ENCODE measurements at places on chromosomes 3 and 15.
A peak's percentile ranks its signal among the peaks of the same experiment; 100 is the strongest.

DNA sequence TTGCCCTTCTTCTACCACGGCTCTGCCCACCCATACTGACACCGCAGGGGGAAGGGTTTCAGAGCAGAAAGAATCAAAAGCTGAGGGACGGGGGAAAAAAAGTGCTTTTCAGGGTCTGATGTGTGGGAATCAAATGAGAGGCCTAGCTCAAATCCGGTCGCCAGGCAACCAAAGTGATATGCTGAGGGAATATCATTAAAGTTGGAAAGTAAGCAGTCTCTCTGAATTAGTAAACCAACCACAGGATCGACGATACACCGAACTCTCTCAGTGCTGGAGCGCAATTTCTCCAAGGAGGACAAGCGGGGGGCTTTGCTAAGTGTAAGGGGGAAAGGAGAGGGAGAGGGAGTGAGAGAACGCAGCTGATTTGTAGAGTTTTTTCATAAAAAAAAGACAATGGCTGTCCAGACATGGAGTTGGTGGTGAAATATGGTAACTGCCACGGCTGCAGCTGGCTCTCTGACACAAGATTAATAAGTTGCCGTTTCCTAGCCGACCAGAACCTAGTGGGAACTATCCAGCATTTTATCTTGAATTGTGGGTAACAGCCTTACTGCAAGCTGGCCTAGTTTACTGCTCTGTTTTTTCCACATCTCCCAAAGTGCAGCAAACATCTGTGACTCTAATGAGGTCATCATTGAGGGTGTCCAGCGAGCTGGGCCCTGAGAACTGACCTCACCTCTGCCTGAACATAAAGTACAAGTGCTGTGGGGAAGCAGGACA, 530.2 kb downstream of the SOX2 start:
- no peak for DNase-seq

GRCh38 chr3:171960159-171960558, 79.2 kb upstream of the FNDC3B start:
- no peak for DNase-seq

DNA sequence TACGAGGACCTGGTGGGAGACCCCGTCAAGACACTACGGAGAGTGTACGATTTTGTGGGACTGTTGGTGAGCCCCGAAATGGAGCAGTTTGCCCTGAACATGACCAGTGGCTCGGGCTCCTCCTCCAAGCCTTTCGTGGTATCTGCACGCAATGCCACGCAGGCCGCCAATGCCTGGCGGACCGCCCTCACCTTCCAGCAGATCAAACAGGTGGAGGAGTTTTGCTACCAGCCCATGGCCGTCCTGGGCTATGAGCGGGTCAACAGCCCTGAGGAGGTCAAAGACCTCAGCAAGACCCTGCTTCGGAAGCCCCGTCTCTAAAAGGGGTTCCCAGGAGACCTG, 2.5 kb downstream of the CHST2 start:
- no peak for DNase-seq

- peak; percentile 66 for DNase-seq
These were observed 12.8 kb downstream of the VILL start for GRCh38 chr3:38003371-38003816.

- no peak for DNase-seq
These were observed 69.4 kb downstream of the UMPS start for GRCh38 chr3:124799676-124800075.

DNA sequence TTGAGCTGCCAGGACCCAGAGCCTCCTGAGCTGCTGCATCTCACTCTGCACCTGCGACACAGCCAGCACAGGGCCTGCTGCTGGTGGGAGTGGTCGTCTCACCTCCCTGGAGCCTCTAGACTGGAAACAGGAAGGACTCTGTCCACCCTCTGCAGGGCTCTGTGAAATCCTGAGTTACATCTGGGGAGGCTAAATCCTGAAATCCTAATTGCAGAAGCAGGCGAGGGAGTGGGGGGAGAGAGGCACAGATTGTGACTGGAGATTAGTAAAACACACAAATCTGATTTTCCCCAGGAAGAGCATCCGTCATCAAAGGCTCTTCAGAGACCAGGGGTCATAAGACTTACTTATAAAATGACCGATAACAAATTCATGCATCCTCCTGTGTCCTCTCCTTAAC, 31.6 kb upstream of the GABRG3 start:
- no peak for DNase-seq

All from CD4-positive, alpha-beta T cell treated with Interleukin-4 for 1 hour (primary cell).